ENCODE measurements at places on chromosomes 3 and 15. TPM values are rescaled to one million over a fixed set of nuclear protein-coding genes. Genes with fewer than 3 reads are reported as not detected.

DNA sequence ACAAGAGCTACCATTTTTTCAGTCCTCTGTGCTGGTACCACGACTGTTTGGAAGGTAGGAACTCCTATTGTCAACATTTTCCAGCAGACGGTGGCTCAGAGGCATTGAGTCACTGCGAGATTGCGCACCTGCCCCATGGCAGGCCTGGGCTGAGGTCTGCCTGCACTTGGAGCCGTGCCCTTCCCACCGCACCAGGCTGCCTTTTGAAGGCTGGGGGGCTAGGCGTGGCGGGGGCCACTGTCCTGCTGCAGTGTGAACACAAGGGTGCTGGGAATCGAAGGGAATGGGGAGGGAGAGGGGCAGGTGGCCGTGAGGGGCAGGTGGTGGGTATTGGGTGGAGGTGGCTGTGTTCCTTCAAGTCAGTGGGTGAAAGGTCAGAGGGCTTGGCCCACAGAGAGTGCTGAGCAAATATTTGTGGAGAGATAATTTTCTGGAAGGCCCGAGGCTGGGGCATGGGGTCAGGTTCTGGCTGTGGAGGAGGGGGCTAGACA, 16.3 kb downstream of the SNX33 start:
- DNase-seq: no peak

The NAALADL2 gene
- 10.8 TPM for total RNA-seq

DNA sequence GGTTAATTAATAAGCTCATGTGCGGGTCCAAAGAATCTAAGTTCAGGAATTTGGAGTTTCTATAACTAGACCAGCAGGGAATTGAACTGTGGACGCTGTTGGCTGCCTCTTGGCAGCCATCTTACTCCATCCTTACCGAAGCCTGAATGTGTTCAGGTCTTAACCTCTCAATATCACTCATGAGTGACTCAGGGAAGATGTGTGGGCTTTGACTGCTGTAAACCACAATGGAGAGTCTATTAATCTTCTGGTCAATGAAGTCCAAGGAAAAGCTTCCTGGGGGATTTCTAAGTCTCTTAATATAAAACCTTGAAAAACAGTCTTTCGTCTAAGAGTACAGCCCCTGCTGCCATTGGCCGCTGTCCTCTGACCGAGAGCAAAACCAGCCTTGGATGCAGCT, 46.7 kb upstream of the OXTR start:
- no peak for DNase-seq

GRCh38 chr3:16050641-16051467, 123.6 kb upstream of the GALNT15 start:
- no peak for DNase-seq

The FYTTD1 gene
- total RNA-seq: 36.7 TPM

DNA sequence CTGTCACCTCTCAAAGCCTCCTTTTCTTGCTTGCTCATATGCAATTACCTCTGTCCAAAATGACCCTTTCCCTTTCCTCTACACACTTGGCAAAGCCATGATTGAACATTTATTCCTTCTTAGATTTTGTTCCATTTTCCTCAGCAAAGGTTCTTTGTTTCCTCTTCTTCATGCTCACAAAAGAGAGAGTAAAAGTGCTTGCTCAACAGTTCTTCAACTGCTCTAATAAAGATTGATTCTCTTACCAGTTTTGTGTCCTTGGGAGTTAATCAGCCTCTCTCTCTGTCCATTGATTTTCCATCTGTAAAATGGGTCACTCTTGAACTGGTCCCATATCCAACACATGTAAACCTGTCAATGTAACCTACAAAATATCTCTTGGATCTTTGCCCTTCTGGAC, 186.4 kb downstream of the WNT5A start:
- no peak for DNase-seq

GRCh38 chr3:175746308-175746707, 887.2 kb downstream of the NAALADL2 start:
- no peak for DNase-seq

- no peak for DNase-seq
Measured at GRCh38 chr3:123314359-123315270, 112.9 kb downstream of the SEC22A start.

DNA sequence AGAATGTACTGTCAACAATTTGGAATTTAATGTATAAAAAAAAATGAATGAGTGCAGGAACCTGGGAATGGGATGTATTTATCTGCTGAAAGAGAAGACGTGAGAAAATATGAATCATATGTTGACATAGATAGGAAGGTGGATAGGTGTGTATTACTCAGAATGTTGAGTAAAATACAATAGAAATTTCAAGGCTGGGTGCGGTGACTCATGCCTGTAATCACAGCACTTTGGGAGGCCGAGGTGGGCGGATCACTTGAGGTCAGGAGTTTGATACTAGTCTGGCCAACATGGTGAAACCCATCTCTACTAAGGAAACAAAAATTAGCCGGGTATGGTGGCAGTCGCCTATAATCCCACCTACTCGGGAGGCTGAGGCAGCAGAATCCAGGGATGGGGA, 202.8 kb downstream of the CADM2 start:
- DNase-seq: no peak

DNA sequence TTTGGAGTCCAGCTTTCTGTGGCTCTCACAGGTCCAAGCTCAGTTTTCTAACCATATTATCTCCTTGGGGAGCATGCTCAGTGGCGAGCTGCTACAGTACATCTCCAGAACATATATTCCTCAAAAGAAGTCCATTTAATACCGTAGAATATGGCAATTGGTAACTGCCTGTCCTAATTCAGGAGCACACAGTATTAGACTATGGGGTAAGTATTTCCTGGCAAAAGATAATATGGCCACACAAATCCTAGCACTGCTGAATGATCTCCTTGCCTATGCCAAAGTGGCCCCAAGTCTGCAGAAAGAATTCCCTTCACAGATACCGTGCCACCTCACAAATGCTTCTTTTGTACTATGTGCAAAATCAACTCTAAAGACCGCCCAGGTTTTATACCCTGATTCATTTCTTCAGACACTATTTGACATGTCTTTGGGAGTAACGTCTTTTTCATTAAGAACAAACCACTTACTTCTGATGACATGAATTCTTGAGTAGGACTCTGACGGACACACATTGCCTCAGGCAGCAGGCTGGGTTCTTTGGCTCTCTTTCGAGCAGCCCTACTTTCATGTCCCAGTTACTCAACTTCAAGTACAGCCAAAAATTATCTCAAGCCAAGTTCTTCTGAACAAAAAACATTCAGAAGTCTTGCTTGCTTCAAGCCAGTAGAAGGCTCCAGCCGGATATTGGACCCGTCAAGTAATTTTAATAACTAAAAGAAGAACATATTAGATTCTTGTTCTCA, 368.3 kb upstream of the DCBLD2 start:
- DNase-seq: peak; percentile 14

GRCh38 chr3:134544316-134544715, 58.5 kb downstream of the CEP63 start:
- no peak for DNase-seq

The LAMB2 gene
- 589 TPM for total RNA-seq

DNA sequence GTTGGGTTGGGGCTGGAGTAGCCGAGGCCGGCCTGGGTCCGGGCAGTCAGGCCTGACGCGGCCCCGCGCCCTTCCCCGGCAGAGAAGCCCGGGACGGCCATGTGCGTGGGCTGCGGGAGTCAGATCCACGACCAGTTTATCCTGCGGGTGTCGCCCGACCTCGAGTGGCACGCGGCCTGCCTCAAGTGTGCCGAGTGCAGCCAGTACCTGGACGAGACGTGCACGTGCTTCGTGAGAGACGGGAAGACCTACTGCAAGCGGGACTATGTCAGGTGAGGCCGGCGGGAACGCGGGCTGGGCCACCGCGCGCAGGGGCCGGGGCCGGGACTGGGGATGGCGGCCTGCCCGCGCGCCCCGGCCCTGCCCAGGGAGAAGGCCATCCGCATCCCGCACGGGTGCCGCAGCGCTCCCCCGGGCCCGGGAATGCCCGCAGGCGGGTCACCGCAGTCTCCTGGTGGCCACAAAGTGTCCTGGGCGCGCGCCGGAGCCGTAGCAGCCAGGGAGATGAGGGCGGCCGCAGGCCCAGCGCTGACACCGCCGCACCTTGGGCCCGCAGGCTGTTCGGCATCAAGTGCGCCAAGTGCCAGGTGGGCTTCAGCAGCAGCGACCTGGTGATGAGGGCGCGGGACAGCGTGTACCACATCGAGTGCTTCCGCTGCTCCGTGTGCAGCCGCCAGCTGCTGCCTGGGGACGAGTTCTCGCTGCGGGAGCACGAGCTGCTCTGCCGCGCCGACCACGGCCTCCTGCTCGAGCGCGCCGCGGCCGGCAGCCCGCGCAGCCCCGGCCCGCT, 1.3 kb downstream of the ISL2 start:
- DNase-seq: no peak

DNA sequence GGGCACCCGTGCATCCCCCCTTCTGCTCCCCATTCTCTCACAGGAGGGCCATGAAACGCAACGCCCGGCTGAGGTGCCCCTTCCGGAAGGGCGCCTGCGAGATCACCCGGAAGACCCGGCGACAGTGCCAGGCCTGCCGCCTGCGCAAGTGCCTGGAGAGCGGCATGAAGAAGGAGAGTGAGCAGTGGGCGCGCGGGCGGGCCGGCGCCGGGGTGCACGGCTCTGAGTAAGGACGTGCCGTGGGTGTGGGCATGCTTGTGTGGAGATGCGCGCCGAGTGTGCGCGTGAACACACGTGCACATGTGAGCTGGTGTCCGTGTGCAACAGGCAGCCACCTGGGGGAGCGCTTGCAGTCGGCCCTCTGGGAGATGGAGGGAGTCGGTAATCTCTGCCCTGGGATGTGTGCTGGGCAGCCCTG, 28.1 kb downstream of the NR1I2 start:
- no peak for DNase-seq

GRCh38 chr15:27582726-27583410, 516.2 kb downstream of the OCA2 start:
- no peak for DNase-seq

The MFAP1 gene
- total RNA-seq: 15.7 TPM

DNA sequence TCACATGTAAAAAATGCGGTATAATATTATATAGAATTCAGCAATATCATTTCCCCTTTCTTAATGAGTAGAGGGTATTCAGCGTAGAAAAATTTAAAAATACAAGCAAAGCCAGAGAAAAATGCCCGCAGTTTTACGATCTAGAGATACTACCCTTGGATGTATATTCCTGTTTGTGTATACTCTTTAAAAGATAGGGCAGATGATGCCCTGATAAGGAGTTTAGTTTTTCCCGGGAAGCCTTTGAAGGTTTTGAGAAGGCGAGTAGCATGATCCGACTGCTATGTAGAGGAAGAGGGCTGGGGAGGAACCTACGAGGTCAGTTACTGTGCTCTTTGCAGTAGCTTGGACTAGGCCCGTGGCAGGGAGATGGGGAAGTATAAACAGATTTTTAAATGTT, 1.2 kb downstream of the YEATS2 start:
- peak; percentile 14 for DNase-seq

The SMCO1 gene
- total RNA-seq: not detected

DNA sequence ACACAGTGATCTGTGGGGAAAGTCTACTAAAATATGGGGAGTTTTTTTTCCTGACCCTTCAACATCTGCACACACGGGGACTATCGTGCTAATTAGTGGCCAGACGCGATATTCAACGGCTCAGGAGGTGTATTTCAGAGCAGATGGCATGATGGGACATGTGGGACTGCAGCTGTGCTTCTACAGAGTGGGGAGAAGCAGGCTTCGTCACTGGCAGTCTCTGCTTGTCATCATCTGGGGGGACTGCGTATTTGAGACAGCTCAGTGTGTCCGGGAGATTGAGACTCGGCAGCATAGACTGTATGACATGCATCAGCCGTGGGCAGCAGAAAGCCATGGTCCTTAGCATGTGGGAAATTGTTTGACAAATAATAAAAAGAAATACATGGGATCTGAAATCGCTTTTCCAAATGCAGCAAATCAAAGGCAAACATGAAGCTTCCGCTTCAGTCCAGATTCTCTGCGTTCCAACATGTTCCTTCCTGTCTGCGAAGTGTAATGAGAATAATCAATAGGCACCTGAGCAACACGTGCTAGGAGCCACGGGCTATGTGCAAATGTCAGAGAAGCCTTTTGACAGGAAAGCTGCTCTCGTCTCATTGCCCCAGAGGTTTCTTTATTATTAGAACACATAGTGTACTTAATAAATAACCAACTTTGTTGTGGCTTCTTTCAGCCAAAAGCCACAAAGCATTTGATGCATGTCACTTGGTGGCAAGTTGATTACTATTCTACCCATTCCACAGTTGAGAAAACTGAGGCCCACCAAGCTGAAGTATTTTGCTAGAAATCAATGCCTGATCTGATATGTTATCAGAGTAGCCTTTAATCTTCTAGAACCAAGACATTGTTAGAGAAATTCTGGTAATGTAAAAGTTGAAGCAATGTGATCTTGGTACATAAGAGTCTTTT, 276.3 kb downstream of the RYR3 start:
- no peak for DNase-seq

- DNase-seq: no peak
Measured at GRCh38 chr3:22728406-22728805, 474.7 kb upstream of the UBE2E2 start.

GRCh38 chr3:70800951-70801350, 488.5 kb upstream of the MDFIC2 start:
- DNase-seq: no peak

The SI gene
- total RNA-seq: not detected

- no peak for DNase-seq
Measured at GRCh38 chr15:45662375-45662774, 27.5 kb downstream of the SQOR start.

- DNase-seq: peak; percentile 17
Measured at GRCh38 chr3:143001034-143001368, 369 bp upstream of the U2SURP start.

DNA sequence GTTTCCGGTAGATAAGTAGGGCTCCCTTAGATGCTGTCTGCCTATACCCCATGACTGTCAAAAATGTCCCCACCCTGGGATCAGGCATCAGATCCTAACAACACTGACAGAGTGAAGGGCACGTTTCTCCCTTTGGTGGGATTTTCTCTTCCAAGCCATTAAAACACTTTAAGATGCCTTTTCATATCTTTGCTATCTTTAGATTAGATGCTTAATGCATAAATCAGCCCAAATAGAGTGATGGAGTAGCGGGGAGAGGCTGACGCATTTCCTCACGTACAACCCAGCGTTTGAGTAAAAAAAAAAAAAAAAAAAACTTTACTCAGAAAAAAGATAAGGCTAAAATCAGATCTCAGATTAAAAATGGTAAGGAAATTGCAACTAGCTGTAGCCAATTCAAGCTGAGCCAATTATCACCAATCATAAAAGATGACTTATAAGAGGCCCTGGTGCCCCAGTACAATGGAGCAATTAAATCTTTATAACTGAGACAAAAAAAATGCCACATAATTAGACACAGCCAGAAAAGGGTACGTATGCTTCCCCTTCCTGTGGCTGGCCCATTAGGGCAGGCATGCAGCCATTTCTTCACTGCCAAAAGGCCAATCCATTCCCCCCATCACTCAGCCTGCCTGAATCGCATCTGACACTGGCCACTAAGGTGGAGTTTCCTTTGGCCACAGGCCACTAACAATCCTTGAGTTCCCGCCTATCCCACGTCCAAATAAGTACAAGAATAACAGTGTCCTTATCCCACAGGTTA, 45.0 kb downstream of the RFTN1 start:
- DNase-seq: no peak

The IL16 gene
- 79.0 TPM for total RNA-seq

Data from tibial nerve (tissue), 4 donors.